ENCODE measurements at places on chromosomes 6 and 20.

- no peak for DNase-seq
These were observed 135.3 kb upstream of the DEFB112 start for GRCh38 chr6:50185006-50185405.

DNA sequence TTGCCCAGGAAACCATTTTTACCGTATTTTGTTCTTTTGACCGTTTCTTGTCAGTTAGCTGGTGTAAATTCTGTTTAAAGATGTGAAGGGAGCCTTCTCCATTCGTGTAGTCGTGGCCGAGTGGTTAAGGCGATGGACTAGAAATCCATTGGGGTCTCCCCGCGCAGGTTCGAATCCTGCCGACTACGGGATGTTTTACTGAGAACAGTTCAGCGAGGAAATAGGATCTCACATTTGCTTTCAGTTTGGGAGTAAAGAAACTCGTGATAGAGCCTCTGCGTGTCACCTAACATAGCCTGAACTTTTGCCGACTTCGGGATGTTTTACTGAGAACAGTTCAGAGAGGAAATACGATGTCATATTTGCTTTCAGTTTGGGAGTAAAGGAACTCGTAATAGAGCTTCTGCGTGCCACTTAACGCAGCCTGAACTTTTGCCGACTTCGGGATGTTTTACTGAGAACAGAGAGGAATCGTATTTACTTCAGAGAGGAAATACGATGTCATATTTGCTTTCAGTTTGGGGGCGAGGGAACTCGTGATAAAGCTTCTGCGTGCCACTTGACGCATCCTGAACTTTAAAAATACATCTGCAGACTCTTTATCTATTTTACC is 5.9 kb upstream of the ZNF184 start:
- peak; percentile 77 for DNase-seq

GRCh38 chr20:14720251-14720650 is 382.8 kb upstream of the FLRT3 start:
- DNase-seq = no peak

DNA sequence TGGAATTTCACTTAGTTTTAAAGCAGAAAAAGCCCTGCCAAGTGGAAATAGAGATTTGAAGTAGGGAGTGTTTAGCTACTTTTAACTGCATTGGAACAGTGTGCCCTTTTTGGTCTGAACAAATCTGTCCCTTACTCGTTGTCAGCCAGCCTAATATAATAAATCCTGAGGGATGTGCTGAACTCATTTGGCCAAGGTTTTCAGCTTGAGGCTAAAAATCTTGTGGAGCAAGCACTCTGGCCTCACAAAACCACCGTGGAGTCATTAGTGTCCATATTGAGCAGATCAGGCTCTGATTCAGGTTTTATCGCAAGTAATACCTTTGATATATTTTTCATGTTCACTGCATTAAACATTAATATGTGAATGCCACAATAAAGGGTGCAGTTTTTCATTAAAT is 383.5 kb downstream of the FRK start:
- DNase-seq = no peak

DNA sequence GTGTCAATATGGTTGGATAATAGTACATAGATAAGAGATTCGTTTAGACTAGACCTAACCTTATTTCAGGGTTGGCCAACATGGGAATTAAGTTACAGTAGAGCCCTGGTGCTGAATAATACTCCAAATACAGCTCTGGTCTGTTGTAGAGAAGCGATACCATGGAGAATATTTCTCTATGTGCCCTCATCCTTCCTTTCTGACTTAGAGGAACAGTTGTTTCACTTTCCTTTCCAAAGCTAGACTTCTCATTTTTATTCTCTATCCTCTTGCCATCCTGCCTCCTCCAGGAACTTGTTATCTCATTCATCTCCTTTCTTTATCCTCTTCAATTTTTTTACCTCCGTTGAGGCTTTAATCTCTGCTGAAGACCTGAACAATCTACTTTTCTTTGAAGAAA is 68.9 kb downstream of the EDN1 start:
- DNase-seq = no peak

- no peak for DNase-seq
These were observed 43.9 kb downstream of the ATXN1 start for GRCh38 chr6:16717275-16717942.

GRCh38 chr6:118344014-118344670 is 204.0 kb upstream of the PLN start:
- no peak for DNase-seq

DNA sequence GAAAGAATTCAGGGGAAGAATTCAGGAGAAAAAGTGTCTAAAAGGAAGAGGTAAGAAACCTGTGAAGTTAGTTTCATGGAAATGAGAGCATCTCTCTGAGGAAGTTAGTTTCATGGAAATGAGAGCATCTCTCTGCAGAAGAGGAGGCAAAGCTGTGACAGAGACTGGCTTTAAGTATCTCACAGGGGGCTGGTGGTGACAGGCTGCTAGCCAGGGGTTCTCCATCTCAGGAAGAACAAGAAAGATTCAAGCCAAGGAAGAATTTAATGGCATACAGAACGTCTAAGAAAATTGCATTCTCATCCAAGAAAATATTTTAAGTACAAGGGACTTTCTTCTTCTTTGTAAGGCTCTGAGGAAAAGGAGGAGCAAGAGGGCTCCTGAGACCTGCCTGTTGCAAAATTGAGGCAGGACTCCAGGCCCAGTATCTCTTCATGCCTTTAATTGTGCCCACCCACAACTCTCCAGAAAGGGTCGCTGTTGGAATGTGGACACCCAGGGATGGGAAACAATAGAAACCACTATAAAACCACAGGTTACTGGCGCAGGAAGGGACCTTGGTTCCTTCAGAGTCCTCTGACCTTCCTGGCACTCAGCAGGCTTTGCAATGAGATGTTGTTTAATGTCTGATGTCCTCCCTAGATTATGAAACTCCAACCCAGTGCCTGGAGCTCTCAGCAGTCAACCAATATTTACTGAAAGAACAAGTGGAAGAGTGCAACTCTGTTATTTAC is 136.8 kb downstream of the FNDC1 start:
- no peak for DNase-seq

DNA sequence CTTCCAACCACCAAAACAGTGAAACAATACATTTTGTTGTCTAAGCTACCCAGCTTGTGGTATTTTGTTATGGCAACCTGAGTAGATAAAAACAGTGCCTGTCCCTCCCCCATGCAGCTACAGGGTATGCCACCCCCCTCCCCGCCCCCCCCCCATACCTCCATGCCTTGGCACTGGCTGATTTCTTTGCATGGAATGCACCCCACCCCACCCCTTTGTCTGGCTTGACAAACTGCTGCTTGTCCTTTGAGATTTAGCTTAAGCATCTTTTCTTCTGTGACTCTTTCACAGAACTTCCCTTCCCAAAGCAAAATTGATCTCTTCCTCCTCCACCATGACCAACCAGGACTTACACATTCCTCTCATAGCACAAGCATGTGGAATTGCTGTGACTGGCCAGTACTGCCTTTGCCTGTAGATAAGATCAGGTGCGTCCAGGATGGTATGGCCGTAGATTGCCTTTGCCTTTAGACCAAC is 64.6 kb upstream of the ADGRF1 start:
- no peak for DNase-seq

- DNase-seq = no peak
These were observed 54.0 kb upstream of the PTPRK start for GRCh38 chr6:128574402-128574801.

GRCh38 chr6:151535476-151536187 is 41.8 kb downstream of the CCDC170 start:
- no peak for DNase-seq

DNA sequence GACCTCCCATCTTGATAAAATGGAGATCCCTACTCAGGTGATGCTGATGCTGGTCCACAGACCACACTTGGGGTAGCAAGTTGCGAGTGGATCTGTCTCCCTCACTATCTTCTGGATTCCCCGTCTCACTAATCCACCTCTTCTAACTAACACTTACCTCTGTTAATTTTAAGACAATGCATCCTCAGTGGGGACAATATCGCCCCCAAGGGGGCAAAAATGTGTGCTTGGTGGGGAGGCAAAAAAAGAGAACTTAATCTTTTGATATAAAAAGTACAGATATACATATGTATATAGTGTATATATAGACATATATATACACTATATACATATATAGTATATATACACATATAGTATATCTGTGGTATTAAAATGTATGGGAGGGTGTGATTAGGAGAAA is 4.3 kb downstream of the LRFN2 start:
- DNase-seq = no peak
